HuH-7 (cell line): ENCODE measurements at places on chromosomes 5 and 9.
A peak's percentile ranks its signal among the peaks of the same experiment; 100 is the strongest.

DNA sequence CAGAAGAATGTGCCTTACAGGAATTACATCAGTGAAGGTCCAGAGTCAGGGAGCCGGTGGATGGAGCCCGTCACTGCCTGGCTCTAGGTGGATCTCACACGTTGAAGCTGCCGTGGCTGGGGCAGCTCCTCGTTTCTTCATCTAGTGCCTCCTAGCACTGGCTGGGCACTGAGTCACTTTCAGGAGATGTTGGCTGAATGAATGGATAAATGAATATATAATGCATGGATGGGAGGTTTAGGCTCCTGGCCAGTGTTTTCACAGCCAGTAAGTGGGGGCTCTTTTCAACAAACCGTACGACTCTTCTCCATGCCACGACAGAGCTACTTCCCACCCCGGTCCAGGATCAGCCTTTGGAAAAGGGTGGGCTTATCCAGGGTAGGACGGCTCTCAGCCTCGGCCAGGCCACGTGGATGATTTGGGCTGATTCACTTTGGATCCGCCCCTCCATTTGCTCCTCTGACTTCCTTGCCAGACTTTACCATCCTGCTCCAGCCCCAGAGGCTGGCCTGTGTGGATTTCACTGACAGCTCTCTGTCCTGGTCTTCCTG is 1.3 kb upstream of the SH3PXD2B start:
- DNase-seq: no peak

DNA sequence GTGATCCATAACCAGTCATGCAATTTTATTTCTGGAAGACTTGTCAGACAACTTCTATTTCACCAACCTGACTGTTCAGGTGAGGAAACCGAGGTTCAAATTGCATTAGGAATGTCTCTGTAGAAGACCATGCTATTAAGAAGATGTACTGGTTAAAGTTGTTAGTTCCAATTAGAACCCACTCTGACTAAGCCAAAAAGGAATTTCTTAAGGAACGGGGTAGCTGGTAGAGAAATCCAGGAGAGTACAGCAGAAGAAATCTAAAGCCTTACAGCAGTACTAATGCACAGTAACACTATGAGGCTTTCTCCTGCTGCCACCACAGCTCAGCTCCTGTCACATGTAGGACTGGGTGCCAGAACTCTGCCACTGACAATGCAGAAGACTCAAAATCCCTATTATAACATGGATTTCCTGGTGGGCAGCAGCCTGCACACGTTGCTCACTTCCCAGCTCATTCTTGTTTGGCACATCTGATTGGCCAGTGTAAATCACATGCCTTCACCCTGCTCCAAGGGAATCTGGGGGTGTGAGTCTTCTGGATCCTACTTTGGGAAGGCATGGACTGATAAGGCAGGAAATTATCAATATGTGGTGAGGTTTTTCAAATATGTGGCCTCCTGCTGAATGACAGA is 37.1 kb downstream of the CAST start:
- DNase-seq: peak; percentile 34

DNA sequence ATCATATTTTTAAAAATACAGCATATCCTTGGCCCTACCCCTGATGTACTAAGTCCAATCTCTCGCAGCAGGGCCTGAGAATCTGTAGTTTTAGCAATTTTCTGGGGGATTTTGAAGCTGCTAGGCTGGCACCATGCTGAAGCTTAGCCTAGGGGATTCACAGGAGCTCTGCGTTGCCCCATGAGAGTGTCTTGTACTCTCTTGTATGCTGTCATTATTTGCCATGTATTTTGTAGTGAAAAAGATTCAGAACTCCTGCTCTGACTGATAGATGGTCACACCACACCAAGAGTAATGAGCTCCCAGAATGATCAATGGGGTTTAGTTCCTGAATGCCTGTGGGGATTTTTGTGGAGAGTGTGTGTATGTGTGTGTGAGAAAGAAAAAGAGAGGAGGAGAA is 20.7 kb upstream of the TRMT10B start:
- no peak for DNase-seq

GRCh38 chr5:133830911-133831310 is 137.5 kb downstream of the C5orf15 start:
- DNase-seq: no peak

DNA sequence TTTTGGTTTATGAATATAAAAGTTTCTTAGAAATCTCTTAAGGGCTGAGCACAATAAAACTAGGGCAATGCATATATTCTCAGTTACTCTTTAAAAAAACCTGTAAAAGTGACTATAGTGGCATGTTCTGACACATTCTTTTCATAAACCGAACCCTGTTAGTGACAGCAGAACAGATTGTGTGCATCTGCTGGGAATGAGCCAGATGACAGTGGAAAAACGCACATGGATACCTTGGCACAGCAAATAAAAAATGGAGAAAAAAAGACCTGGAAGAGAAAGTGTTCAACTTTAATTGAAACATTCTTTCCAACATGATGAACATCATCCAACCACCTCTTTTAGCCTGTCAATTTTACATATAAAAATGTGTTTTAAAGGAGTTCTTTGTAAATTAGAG is 12.7 kb downstream of the MEF2C start:
- no peak for DNase-seq

DNA sequence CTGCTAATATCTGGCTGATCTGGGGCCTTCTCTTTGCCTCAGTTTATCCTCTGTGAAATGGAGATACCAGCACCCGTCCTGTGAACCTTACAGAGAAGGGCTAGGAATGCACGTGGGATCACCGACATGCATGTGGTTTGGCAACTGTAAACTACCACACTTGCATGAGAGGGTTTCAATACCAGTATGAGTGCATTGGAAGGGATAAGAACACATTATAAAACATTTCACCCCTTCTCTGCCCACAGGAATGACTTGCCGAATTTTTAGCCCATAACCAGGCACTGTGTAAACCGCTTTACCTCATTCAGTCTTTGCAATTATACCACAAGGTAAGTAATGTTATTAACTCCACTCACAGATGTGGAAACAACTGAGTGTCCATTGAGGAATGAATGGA is 8.9 kb upstream of the RAB14 start:
- no peak for DNase-seq

- DNase-seq: no peak
Measured at GRCh38 chr5:36691226-36691625, 84.8 kb downstream of the SLC1A3 start.
